ENCODE measurements at places on chromosomes 12 and 14. TPM values are rescaled to one million over a fixed set of nuclear protein-coding genes. Genes with fewer than 3 reads are reported as not detected.

PLA2G1B gene
- total RNA-seq: 0.69 TPM

NT5DC3 gene
- 24.9 TPM for total RNA-seq

SUOX gene
- 20.7 TPM for total RNA-seq

RD3L gene
- total RNA-seq: not detected

VWF gene
- total RNA-seq: 0.31 TPM

KCNC2 gene
- total RNA-seq: not detected

ADSS1 gene
- 9.4 TPM for total RNA-seq

ANKRD33 gene
- total RNA-seq: 0.21 TPM

ASB2 gene
- total RNA-seq: 0.28 TPM

ACSM4 gene
- not detected for total RNA-seq

RPL36AL gene
- total RNA-seq: 136 TPM

BBOF1 gene
- total RNA-seq: 1.9 TPM

LIMA1 gene
- total RNA-seq: 155 TPM

COQ5 gene
- total RNA-seq: 42.9 TPM

CRACR2A gene
- 0.92 TPM for total RNA-seq

NANOG gene
- 0.62 TPM for total RNA-seq

STXBP6 gene
- not detected for total RNA-seq

JAG2 gene
- total RNA-seq: 43.7 TPM

FBXO34 gene
- 18.8 TPM for total RNA-seq

CYP27B1 gene
- total RNA-seq: 4.0 TPM

FOXA1 gene
- total RNA-seq: 8.7 TPM

CLECL1 gene
- total RNA-seq: not detected

C12orf56 gene
- total RNA-seq: 2.8 TPM

Measured in Panc1 (cell line).